ENCODE measurements at places on chromosomes 12 and 14.

- no peak for DNase-seq
Measured at GRCh38 chr14:103882503-103883262, 35.3 kb upstream of the PPP1R13B start.

DNA sequence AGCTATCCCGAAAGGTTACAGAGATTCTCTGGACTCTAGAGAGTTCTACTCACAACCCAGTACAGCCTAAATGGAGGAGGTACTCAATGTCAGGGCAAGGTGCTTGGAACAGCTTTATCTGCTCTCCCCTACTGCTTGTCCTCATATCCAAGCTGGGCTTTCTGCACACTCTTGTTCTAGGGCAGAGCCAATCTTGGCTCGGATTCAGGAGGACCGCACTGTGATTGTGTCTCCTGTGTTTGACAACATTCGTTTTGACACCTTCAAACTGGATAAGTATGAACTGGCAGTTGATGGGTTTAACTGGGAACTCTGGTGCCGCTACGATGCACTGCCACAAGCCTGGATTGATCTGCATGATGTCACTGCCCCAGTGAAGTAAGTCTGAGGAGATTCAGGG is 25.0 kb downstream of the GALNT8 start:
- no peak for DNase-seq

DNA sequence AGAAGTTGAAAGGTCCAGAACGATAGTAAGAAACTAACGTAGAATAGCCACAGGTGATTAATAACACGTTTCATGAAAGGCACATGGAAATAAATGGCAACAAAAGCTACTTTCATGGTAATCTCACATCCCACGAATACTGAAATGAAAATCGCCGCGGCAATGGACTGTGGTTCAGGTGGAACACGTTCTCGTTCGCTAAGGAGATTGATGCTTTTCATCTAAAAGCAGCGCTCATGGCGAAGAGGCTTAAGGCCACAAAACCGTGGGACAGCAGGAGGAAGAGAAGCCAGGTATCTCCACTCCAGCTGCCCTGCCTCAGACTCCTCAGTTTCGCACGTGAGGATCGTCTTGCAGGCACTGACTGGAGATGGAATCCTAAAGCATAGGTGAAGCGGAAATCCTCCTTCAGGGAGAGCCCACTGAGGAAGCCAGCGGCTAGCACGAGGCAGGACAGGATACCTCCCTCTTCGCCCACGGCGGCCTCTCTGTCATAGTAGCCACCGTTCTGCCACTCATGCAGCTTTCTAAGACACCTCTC is 696 bp upstream of the GPHN start:
- DNase-seq: no peak

- no peak for DNase-seq
Measured at GRCh38 chr12:82937151-82937550, 250.4 kb downstream of the TMTC2 start.

DNA sequence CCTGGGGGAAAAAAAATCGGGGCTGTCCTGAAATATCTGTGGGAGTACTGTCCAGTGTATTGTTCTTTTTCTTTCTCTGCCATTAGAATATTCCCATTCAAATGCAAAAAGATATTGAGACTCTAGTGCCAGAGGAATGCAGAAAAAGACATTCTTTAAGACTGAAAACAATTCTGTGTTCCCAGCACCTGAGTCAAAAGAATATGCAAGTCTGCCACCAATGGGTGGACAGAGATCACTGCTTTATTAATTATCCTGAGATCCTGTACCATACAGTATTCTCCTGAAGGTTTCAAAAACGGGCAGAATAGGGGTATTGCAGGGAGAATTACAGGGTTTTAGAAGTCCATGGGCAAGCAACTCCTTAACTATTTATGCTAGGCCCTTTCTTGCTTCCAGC is 361.8 kb downstream of the C12orf50 start:
- DNase-seq: peak; percentile 35

Data from fibroblast of gingiva (primary cell).